ENCODE measurements at places on chromosomes 6 and 20.

DNA sequence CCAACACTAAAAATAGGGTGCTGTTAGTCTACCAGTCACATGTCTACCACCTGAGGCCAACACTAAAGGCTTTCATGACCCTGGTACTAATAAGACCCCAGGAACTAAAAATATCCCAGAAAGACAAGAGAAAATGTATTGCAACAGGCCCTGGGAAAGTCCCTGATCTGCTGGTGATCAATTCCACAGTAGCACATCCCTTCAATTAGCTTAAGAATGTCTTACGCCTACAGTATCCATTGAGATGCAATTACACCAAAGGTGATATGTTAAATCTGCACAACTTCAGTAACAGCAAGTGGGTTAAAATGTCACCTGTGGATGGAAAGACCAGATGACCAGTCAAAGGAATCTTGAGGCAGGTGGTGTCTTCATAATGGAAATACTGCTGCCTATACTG lies 3.1 kb downstream of the SEMG1 start:
- no peak for DNase-seq

- no peak for DNase-seq
These were observed 372 bp downstream of the KIAA0408 start for GRCh38 chr6:127458817-127459216.

GRCh38 chr6:21277601-21278374 lies 315.8 kb upstream of the SOX4 start:
- no peak for DNase-seq

- no peak for DNase-seq
These were observed 58.7 kb downstream of the GTF2H5 start for GRCh38 chr6:158226655-158227512.

GRCh38 chr20:34871966-34872621 lies 562 bp downstream of the GGT7 start:
- DNase-seq = no peak

DNA sequence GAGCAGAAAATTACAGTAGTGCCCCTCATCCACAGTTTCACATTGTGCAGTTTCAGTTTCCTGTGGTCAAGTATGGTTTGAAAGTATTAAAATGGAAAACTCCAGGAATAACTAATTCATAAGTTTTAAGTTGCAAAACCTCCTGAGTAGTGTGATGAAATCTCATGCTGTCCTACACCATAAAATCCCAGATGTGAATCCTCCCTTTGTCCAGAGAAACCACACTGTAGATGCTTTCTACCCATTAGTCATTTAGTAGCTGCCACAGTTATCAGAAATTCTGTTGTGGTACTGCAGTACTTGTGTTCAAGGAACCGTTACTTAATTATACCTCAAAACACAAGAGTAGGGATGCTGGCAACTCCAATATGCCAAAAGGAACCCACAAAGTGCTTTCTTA lies 74.7 kb downstream of the PTCHD4 start:
- DNase-seq = no peak

DNA sequence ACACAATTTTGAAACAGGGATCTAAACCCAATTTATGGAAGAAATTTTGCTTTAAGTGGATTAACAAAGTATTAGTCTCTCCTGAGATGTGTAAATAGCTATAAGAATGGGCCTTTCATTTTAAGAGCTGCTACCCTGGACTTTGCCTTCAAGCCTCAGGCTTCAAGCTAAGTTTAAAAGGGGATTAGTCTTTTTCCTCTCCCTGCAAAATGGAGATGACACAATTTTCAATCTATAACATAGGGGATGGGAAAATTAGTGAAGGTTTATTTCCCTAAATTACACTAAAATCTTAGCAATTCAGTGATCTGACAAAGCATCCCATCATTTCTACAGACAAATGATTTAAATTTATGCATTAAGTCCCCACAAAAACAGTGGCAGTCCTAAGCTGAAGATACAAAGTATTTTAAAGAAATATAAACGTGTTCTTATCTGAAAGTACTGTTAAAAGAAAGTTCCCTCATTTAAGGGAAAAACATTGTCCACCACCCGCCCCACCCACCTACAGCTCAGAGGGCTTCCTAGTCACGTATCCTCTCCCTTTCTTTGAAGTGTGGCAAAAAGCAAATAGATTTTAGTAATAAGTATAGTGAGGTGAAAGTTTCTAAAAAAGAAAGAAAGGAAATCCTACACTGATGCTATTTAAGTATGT lies 14.5 kb downstream of the ARHGAP18 start:
- DNase-seq = no peak

GRCh38 chr20:37567331-37567665 lies 39.6 kb upstream of the BLCAP start:
- DNase-seq = no peak

GRCh38 chr20:31673435-31673834 lies 35.7 kb downstream of the COX4I2 start:
- DNase-seq = no peak

DNA sequence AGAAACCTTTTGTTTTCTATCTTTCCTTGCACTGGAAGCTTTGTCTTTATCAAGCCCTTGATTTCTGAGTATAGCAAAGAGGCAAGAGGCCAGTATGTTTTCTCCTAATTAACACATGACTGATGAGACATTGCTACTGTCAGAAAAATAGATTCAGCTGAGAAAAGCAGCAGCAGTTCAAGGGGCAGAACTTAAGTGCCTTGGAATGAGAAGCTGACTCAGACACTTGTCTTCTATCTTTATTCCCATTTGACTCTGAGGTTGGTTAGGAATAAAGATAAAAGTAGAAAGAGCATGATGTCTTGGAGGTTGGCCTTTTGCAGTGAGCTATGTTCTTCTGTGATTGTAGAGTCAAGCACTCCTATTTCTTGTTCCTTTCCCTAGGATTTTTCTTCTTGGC lies 79.1 kb upstream of the MAN1A1 start:
- no peak for DNase-seq

DNA sequence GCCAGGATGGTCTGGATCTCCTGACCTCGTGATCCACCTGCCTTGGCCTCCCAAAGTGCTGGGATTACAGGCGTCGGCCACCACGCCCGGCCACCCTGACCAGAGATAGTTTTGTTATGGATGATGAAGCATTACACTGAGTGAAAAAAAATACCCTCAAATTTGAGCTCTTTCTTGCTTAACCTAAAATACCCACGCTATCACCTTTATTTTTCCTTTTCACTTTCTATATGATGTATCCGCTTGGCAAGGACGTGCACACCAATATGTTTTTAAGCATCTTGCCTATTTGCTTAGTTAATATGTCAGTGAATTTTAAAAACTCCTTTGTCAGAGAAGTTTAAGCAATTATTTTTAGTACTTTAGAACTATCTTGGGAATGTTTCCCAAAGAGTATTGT lies 150.4 kb downstream of the INSM1 start:
- no peak for DNase-seq

DNA sequence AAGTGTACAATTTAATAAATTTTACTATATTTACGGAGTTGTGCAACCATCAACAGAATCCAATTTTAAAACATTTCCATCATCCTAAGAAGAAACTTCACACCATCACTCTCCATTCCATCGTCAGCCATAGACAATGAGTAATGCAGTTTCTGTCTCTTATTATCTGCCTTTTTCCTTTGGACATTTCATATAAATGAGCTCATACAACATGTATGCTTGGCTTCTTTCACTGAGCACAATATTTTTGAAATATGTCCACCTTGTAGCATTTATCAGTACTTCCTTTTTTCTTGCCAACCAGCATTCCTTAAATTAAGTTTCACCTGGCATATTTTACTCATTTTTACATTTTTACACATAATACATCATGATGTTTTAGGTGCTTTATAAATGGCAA lies 22.7 kb upstream of the HIVEP1 start:
- no peak for DNase-seq

Data from activated CD4-positive, CD25-positive, alpha-beta regulatory T cell treated with anti-CD3 and anti-CD28 coated beads, Interleukin-2, amount 50 U/mL, for 72 hours (primary cell).